ENCODE measurements at places on chromosomes 7 and 10.

- peak; percentile 55 for DNase-seq
Observed at GRCh38 chr7:100629117-100629716, 12.1 kb downstream of the TFR2 start.

GRCh38 chr7:90681336-90682022 lies 85.4 kb downstream of the CDK14 start:
- DNase-seq = no peak

DNA sequence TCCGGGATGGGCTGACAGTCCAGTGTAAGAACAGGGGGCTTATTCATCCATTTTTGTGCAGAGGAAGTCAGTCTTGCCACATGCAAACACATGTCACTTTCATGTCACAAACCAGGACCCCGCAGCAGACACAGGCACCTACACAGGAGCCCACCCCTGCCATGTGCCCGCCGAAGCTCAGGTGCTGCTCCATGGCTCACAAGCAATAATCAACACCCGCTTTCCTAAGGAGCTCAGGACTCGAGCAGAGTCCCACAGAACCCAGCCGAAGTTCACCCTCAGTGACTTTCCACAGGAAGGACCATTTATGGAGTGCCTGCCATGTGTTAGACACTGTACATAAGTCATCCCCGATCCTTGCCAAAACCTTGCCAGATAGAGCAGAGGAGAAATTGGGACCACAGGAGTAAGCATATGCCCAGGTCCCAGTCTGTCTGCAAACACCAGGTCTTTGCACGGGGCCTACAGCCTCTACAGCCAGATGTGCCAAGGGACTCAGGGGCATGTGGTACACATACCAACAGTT lies 99.4 kb downstream of the EBF3 start:
- no peak for DNase-seq

- DNase-seq = no peak
Observed at GRCh38 chr7:21704359-21704758, 161.5 kb downstream of the DNAH11 start.

DNA sequence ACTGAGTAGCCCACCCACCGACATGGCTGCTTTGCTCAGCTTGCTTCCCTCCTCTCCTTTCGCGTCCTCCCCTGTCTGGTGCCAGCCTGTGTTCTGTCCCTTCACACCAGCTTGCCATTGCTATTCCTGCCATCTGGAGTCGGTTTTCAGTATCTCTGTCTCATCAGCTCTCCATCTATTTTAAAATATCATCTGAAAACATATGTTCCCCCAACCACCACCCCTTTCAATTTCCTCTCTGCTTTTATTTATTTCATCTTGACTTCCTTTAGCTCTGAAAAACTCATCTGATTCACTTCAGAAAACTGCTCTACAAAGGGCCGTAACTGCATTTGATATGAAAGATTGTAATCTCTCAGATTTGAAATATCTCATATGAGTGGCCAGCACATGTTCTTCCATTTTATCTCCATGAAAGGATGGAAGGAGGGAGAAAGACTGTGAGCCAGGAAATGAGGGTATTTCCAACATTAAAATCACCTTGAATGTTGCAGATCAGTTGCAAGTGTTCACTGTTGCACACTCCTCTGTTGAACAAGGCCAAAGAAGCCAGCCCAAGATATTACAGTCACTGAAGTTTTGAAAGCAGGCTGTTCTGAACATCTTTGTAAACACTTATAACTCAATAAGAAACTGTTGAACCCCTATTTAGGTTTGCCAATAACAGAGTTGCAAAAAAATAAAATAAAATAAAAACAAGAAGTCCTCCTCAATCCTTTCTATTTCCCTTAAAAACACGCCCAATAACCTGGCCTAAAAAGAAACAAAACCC lies 202.4 kb upstream of the NEBL start:
- DNase-seq = no peak

DNA sequence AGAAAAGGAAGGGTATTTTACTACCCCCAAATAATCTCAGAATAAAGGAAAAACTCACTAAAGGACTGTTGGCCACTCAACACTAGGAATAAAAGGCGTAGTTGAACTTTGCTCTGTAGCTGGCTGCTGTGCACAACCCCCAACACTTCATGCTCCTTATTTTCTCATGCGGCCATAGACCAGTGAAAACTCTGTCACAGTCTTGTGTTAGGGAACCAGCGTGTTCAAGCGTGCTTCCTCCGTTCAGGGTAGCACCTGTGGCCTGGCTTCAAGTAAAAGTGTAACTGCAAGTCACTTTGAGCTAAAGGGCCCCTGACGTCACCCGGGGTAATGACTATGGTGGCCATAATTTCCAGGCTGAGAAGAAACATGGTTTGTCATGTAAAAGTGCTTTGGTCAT lies 27.0 kb downstream of the BLNK start:
- DNase-seq = no peak

GRCh38 chr7:156892081-156892800 lies 742 bp downstream of the LMBR1 start:
- peak; percentile 50 for DNase-seq

- DNase-seq = peak; percentile 10
Observed at GRCh38 chr10:124332426-124332825, 86.3 kb downstream of the OAT start.

DNA sequence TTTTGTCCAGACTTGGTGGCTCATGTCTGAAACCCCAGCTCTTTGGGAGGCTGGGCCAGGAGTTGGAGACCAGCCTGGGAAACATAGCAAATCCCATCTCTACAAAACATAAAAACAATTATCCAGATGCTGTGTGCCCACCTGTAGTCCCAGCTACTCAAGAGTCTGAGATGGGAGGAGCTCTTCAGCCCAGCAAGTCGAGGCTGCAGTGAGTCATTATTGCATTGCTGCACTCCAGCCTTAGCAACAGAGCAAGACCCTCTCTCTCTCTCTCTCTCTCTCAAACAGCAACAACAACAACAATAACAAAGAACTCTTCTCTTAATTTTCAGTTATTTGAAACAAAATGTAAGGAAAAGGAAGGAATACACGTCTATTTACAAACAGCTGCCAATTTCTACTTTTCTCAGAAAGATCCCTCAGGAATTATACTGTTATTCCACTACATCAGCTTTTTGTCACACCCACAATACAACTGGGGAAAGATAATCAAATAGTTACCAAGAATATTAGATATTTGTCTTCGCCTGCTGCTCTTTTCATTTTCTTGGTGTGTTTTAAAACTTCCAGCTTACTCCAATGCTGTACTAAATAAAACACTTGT lies 5.1 kb upstream of the TSPAN12 start:
- DNase-seq = no peak

DNA sequence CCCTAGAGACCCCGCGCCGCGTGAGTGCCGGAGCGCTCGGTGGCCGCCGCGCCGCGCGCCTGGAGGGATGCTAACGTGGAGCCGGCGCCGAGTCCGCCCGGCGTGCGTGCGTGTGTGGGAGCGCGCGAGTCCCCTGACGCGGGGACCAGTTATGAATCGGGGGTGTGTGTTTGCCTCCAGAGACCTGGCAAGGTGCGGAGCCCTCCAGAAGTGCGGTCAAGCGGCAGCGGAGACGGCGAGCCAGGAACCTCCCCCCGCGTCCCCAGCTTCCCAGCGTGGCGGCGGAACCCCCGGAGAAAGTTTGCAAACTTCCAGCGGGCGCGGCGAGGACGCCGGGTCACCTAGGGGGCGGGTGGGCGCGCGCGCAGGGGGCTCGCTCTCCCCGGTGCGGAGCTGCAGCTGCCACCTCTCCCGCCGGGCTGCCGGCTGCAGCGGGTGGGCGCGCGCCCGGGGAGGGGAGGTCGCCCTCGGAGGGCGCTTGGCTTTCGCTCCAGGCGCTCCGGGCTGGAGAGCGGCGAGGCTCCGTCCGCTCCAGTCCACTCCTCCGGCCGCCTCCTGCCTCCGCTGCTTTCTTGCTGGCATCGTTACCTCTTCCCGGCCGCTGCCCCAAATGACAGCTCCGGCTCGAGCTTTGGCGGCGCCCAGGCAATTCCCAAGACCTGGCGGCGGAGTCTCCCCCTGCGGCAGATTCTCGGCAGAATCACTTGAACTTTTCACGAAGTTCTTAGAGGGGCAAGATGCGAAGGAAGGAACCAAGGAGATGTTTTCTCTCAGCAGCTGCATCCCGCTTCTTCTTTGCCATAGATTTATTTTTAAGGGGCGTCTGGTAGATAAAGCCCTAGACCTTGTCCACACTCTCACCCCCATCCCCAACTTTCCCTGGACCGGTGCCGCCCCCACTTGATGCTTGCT lies 2.3 kb upstream of the CREB5 start:
- DNase-seq = no peak

GRCh38 chr10:109886037-109886780 lies 37.1 kb downstream of the XPNPEP1 start:
- no peak for DNase-seq

DNA sequence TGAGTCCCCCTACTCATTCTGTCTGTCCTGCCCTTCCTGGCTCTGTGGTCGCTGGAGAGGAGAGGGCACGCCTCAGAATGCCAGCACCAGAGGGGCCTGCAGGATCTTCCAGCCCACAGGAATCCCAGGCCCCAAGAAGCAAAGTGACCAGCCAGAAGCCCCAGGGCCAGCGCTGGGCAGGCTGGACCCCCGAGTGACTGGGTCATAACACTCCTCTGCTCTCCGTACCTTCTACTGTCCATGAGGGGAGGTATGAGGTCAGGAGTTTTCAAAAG lies 102.6 kb upstream of the GPR26 start:
- no peak for DNase-seq

DNA sequence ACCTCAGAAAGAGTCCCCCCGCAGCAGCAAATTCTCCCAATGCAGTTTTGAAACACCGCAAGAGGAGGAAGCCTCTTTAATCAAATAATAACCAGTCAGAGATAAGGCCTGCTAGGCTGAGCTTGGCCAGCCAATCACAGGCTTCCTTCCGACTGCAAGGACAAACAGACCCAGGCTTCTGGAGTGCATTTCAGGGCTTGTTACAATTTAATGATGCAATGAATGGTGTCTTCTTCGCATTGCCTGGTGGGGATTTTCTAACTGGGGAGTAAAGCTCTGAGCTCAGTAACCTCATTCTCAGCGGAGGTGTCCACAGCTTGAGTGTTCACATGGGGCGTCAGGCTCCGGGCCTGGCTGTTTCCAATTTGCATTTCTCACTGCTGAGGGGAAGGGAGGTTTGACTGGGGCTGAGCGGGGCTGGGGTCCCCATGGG lies 31.8 kb upstream of the GPAM start:
- no peak for DNase-seq

GRCh38 chr10:118106426-118106825 lies 59.7 kb upstream of the RAB11FIP2 start:
- peak; percentile 80 for DNase-seq

GRCh38 chr10:83289373-83289772 lies 849.9 kb upstream of the GHITM start:
- DNase-seq = no peak

- DNase-seq = no peak
Observed at GRCh38 chr7:112154690-112155089, 51.5 kb downstream of the DOCK4 start.

GRCh38 chr7:133365917-133366316 lies 113.0 kb downstream of the EXOC4 start:
- DNase-seq = no peak

DNA sequence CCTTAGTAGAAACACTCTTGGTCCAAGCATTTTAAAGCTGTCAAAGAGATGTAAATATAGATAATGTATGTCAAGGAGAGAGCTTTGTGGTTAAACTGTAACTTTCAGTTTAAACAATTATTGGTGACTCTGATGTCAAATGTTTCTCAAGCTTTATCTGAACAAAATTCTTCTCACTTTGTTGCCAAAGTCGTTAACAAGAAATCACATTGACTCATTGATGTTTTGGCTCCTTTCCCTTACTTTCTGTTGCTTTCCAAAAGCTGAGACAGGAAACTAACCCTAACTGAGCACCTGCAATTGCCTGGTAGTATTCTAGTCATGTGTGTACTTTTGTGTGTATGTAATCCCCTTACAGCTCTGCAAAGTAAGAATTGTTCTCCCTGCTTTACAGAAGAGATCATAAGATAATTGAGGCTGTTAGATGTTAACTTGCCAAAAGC lies 108.5 kb downstream of the CFTR start:
- no peak for DNase-seq

DNA sequence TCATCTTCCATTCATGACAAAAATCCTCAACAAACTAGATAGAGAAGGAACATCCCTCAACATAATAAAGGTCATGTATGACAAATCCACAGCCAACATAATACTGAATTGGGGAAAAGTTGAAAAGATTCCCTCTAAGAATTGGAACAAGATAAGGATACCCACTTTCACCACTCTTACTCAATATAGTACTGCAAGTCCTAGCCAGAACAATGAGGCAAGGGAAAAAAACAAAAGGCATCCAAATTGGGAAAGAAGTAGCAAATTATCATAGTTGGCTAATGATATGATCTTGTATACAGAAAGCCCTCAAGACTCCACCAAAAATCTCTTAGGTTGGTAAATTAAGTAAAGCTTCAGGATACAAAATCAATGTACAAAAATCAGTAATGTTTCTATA lies 4.7 kb downstream of the POT1 start:
- no peak for DNase-seq

DNA sequence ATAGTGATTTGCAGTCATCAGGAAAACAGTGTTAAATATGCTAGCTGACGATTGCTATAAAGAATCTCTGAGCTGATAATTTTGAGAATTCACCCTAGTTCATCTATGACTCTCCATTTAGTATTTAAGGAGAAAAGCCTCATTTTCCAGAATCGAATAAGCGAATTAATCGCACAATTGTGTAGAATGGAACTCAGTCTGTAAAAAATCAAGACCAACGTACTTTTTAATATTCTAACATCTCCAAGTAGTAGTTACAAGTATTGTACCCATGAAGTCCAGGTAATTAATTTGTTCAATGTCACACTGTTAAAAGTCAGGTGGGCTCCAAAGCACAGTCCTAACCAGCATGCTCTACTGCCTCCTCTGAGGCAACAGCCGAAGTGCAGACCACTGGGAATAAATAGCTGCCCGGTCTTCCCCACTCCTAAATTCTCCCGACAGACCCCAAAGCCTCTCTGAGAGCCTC lies 380 bp upstream of the AGBL3 start:
- DNase-seq = no peak

DNA sequence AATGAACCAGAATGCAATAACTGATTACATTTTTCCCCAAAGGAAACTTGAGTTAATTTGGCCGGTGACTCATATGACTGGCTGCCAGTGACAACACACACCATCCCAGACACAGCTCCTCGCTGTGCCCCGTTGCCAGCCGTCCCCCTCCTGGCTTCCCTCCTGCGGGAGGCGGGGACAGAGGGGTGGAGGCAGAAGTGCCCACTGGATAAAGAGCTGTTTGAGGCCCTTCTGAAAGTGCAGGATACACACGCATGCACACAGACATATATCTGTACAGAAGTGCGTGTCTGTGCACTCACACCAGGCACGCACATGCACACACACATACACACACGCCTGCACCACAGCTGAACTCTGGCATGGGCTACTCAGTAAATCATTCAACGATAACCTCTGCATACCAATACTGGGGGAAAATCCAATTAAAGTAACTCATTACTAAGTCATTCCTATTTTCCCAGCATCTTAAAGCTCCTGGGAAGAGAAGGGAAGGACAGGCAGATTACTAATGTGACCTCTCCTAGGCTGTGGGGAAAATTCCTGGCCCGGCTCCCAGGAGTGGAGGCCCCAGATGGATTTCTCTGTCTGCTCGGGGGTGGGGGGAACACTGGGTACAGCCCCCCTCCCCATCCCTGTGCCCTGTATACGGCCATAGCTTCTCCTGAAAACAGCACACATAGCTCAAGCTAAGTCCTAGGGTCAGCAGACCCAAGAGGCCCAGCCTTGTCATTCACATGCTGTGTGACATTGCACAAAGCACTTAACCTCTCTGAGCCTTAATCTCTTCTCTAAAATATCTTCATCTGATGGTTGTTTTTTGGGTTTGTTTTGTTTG lies 52.3 kb upstream of the MYL10 start:
- peak; percentile 63 for DNase-seq
